Naive thymus-derived CD8-positive, alpha-beta T cell (primary cell): ENCODE measurements at places on chromosomes 2 and 18.

GRCh38 chr2:151475071-151475470 lies 65.4 kb downstream of the RIF1 start:
- H3K4me1 ChIP-seq, result peaks cover 12% of the 10 kb centered on the region
- H3K27me3 ChIP-seq, result no peaks in the 10 kb centered on the region
- DNase-seq, result no peak
- H3K4me3 ChIP-seq, result no peak overlapping the region
- peaks cover 9% of the 10 kb centered on the region for H3K36me3 ChIP-seq
- H3K27ac ChIP-seq, result no peak overlapping the region

GRCh38 chr2:79971807-79972206 lies 332.7 kb downstream of the LRRTM1 start:
- no peak overlapping the region for H3K27ac ChIP-seq
- H3K27me3 ChIP-seq, result no peaks in the 10 kb centered on the region
- H3K4me1 ChIP-seq, result no peaks in the 10 kb centered on the region
- no peak overlapping the region for H3K4me3 ChIP-seq
- no peaks in the 10 kb centered on the region for H3K36me3 ChIP-seq
- DNase-seq, result no peak

DNA sequence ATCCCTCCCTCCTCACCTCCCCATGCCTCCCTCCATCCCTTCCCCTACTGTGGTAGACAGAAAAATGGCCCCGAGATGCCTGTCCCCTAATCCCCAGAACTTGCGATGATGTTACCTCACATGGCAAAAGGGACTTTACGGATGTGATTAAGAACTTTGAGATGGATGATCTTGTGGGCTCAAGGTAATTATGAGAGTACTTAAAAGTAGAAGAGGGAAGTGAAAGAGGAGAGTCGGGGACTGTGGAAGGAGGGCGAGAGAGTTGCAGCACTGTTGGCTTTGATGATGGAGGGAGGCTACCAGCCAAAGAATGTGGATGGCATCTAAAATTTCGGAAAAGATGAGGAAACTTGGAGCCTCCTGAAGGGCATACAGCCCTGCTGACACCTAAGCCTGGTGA lies 66.5 kb downstream of the AGAP1 start:
- peaks cover 12% of the 10 kb centered on the region for H3K27me3 ChIP-seq
- H3K27ac ChIP-seq, result no peak overlapping the region
- no peaks in the 10 kb centered on the region for H3K4me1 ChIP-seq

DNA sequence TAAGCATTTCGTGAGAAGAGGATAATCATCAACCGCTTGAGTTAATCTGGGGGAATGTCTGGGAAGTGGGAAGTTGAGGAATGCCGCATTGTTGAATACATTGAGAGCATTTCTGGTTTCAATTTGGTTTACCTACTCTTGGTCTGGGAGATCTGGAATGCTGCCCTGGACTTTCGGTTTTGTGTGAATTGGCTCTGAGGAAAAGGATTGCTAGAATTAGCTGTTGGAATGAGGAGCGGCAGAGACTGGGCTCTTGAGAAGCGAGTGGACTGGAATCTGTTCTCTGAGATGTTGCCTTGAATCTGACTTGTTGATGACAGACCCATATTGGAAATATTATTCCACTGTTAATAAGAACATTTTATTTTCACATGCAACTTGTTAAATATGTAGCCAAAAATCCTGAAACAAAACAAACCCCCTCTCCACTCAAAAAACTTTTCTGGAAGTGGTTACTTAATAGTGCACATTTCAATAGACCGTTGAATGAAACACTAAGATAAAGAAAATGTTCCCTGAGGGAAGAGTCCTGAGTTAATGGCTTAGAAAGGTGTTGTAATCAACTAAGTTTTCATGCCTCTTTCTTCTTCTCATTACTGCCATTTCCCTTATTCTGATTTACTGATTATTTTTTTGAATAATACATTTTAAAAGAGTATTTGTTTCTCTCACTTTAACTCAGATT lies 50.8 kb downstream of the PTPRM start:
- H3K36me3 ChIP-seq, result no peaks in the 10 kb centered on the region
- H3K27me3 ChIP-seq, result no peaks in the 10 kb centered on the region
- H3K4me3 ChIP-seq, result no peak overlapping the region
- no peak overlapping the region for H3K27ac ChIP-seq

- no peaks in the 10 kb centered on the region for H3K27me3 ChIP-seq
- H3K4me1 ChIP-seq, result peaks cover 10% of the 10 kb centered on the region
- peak; percentile 29 for DNase-seq
- no peaks in the 10 kb centered on the region for H3K36me3 ChIP-seq
- H3K4me3 ChIP-seq, result peak overlapping the region; percentile 48
- H3K27ac ChIP-seq, result peak overlapping the region; percentile 81
Observed at GRCh38 chr2:70851704-70852103, 16.1 kb upstream of the CD207 start.

DNA sequence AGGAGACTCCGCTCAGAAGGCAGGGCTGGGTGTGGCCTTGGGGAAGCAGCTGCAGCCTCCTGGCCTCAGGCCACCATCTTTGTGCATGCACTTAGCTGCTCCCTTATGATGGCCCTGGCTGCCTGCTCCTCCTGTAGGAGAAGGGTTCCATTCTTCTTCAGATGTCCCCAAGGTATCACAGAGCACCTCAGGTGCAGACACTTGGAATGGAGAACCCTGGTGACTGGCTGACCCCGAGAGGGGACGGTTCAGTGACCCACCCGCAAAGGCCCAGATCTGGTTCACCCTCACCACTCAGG lies 9.6 kb downstream of the GPAT2 start:
- peaks cover 2% of the 10 kb centered on the region for H3K4me1 ChIP-seq
- no peaks in the 10 kb centered on the region for H3K27me3 ChIP-seq
- H3K36me3 ChIP-seq, result no peaks in the 10 kb centered on the region
- H3K27ac ChIP-seq, result no peak overlapping the region
- DNase-seq, result no peak
- no peak overlapping the region for H3K4me3 ChIP-seq

DNA sequence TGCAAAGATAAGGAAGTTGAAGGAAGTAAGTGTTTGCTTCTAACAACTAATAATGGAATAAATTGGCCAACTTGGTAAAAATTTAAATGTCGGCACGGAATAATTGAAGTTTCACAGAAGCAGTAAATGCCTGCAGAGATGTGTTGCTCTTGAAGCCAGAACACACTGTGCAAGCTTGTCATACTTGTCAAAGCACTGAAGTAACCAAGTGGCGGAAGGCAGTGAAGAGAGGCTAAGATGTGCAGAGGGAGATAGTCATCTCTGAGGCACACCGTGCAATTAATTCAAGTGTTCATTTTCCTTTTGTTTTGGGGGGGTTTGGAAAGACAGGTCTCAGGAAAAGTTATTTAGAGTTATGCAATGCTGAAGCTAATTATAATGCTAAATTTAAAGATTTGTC lies 5.2 kb downstream of the DCDC2C start:
- H3K4me3 ChIP-seq, result no peak overlapping the region
- no peak for DNase-seq
- peaks cover 5% of the 10 kb centered on the region for H3K36me3 ChIP-seq
- no peak overlapping the region for H3K27ac ChIP-seq
- peaks cover 29% of the 10 kb centered on the region for H3K27me3 ChIP-seq
